ENCODE measurements at places on chromosomes 4 and X.

GRCh38 chrX:46354481-46354880 is 190.7 kb downstream of the ZNF674 start:
- DNase-seq, result no peak

DNA sequence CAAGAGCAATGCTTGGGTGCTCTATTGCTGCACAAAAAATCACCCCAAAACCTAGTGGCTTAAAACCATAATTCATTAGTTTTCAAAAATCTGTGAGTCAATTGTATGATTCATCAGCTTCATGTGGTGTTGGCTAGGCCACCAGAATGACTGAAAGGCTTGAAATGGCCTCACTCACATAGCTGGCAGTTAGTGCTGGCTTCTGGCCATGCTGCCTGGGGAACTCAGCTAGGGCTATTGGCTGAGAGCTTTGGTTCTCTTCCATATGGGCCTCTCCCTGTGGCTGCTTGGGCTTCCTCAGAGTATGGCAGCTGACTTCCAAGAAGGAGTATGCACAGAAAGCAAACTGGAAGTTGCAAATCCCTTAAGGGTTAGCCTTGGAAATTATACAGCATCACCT is 3.1 kb upstream of the MTMR1 start:
- DNase-seq, result no peak

- DNase-seq, result no peak
These were observed 59.2 kb downstream of the SLC7A11 start for GRCh38 chr4:138182838-138183426.

GRCh38 chr4:126856906-126857305 is 775.9 kb upstream of the INTU start:
- no peak for DNase-seq

DNA sequence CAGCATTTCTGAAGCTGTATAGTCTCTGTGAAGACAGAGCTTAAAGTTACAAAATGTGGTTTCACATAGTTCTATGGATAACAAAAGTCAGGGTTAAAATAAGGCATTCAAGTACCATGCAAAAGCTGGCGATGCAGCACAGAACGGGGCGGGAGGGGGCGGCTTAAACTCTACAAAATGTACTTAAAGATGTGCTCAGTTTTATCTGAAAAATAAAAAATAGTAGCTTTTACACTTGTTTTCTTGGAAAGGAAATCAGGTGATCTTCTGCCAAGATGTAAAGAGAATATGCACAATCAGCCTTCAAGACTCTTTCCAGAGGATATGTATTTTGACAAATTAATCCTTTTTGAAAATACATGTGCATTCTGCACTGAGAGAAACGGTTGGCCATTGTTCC is 301.7 kb upstream of the EMCN start:
- DNase-seq, result no peak

- no peak for DNase-seq
These were observed 337.8 kb downstream of the PDGFC start for GRCh38 chr4:156633847-156634246.

DNA sequence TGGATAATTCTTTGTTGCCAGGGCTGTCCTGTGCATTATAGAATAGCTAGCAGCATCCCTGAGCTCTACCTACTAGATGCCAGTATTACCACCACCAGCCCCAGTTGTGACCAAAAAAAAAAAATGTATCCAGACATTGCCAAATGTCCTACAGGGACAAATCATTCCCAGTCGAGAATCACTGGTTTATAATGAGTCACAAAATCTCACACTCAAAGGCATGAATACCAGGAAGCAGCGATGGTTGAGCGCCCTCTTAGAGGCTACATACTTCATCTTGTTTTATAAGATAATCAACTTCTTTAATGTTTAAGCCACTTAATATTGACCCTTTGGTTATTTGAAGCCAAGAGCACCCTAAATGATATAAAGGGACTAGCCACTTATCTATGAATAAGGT is 297.3 kb downstream of the DHX15 start:
- no peak for DNase-seq

Measured in stimulated activated CD8-positive, alpha-beta memory T cell treated with anti-CD3 and anti-CD28 coated beads, Interleukin-15, amount 100 ng/mL, for 1 hour (primary cell).